ENCODE measurements at places on chromosomes 6 and 20. TPM values are rescaled to one million over a fixed set of nuclear protein-coding genes. Genes with fewer than 3 reads are reported as not detected.

The GCNT2 gene
- total RNA-seq: 6.9 TPM

The SLC52A3 gene
- not detected for total RNA-seq

The UBE2V1 gene
- 240 TPM for total RNA-seq

The FAM184A gene
- 2.1 TPM for total RNA-seq

The RNF114 gene
- total RNA-seq: 79.3 TPM

The ARMC12 gene
- not detected for total RNA-seq

The OR2B6 gene
- total RNA-seq: not detected

The OLIG3 gene
- not detected for total RNA-seq

The SLC22A7 gene
- not detected for total RNA-seq

The KIF25 gene
- not detected for total RNA-seq

The EGFL8 gene
- total RNA-seq: 8.3 TPM

The GTF3C6 gene
- 109 TPM for total RNA-seq

The ASIP gene
- total RNA-seq: not detected

The CTAGE9 gene
- not detected for total RNA-seq

The MTG2 gene
- 57.9 TPM for total RNA-seq

The ECT2L gene
- not detected for total RNA-seq

The MKKS gene
- total RNA-seq: 5.6 TPM

The SCRT2 gene
- not detected for total RNA-seq

The DZANK1 gene
- total RNA-seq: 6.5 TPM

The ANKEF1 gene
- 1.8 TPM for total RNA-seq

The PRIM2 gene
- total RNA-seq: 57.3 TPM
